ENCODE measurements at places on chromosomes 11 and 22.
A peak's percentile ranks its signal among the peaks of the same experiment; 100 is the strongest.

- no peak for DNase-seq
Measured at GRCh38 chr11:107679255-107680024, 32.4 kb downstream of the SLN start.

DNA sequence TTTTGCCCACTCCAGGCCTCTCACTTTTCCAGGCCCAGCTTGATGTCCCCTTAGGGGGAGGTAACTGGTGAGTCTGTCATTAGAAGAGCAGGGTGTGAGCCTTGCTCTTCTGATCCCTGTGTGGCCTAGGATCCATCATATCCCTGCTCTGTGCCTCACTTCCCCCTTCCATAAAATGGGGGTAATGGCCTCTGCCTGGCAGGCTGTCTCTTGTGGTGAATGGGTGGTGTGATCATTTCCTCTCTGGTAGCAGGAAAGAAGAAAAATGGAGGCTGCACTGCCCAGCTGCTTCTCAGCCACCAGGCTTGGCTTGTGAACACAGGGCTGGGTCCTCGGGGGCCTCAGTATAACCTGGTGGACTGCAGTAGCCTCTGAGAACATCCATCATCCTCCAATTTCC lies 5.6 kb downstream of the ARHGEF17 start:
- DNase-seq, result peak; percentile 61

DNA sequence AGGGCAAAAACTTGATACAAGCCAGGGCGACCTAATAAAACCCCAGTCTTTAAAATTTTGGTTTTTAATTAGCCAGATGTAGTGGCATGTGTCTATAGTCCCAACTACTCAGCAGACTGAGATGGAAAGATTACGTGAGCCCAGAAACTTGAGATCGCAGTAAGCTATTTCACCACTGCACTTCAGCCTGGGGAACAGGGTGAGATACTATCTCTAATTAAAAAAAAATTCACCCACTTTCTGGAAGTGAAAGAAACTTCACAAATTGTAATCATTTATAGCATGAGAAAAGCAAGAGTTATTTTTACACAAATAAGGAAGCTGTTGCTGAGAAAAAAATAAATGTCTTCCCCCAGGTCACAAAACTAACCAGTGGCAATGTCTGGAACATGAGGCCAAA lies 882 bp upstream of the GLYATL2 start:
- DNase-seq, result peak; percentile 53

DNA sequence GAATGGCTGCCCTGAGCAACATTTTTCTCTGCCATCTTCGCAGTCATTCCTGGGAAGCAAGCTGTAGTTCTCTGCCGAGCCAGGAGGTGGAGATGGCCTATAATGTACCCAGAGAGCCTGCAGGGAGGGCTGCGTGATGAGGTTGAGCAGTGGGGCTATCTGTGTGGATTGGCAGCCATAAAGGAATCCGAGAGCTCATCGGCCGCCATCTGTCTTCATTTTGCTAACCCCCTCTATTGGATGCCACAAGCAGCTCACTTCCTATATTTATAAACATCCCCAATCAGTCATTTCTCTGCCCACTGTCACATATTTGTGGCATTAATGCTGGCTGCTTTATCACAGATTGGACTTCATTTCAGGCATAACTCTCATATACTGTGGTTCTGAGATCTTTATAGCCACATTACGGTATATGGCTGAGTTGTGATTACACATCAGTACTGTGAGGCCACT lies 209.5 kb downstream of the NTM start:
- peak; percentile 80 for DNase-seq

- no peak for DNase-seq
Measured at GRCh38 chr11:117670924-117671323, 126.1 kb downstream of the DSCAML1 start.

DNA sequence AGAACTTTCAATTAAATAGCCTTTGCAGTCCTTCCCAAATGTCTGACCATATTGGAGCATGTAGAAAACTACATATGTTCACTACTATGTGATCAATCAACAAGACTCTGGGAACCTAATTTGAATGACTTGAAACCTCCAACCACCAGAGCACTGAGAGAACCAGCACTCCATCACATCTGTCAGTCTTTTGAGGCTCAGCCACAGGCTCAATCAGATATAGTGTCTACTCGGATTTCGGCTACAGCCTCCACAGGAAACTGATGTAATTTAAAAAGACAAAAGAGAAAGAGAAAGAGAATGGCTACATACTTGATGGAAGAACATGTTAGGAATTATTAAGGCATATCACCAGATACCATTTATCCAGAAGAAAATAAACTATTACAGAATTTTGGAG lies 859.0 kb downstream of the FAM181B start:
- DNase-seq, result peak; percentile 52

DNA sequence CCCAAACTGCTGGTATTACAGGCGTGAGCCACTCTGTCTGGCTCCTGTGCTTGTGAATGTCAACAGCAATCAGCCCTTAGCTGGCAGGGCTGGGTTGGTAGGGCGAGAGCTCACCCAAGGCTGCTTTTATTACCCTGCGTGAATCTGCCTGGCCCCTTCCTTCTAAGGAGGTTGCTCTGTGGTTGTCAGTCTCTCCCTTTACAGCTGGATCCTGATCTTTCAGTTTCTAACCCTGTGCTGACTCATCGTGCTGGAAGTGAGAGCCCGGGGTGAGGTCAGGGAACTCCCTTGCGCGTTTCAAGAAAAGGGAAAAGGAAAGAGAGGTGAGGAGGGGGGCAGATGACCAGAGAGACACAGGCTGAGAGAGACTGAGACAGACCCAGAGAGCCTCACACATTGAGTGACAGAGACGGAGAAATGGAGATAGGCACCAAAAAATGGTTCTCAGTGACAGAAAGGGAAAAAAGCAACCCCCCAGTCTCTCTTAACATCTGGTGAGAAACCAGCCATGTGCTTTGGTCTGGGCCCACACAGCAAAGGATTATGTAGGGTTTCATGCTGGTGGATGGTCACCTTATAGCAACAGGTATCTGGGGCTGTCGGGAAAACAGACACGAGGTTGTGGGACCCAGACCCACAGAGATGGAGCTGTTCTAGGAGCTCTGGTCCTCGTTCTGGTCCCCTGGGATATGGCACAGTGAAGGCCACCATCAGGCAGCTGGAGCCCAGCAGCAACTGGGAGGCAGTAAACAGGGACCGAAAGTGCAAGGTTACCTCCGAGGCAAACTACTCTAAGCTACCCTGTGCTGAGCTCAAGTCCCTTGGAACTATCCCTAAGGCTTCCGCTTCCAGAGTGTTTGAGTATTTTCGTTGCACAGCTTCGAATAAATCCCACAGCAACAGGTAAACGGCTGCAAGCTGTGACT lies 2.5 kb downstream of the TCN2 start:
- peak; percentile 82 for DNase-seq

DNA sequence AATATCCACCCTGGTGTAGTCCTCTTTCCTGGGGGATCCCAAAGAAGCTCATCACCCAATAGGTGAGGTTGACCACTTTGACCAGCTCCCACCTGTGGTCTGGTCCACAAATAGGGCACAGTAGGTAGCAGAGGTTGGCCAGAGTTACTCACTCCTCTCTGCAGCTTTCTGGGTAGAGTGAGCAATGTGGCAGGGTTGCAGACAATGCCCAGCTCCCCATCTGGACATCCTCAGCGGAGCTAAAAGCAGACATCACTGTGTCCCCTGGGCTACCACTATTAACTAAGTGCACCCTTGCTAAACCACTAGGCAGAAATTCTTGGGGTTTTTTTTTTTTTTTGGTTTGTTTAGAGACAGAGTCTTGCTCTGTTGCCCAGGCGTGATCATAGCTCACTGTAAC lies 48.4 kb upstream of the TP53I11 start:
- no peak for DNase-seq

DNA sequence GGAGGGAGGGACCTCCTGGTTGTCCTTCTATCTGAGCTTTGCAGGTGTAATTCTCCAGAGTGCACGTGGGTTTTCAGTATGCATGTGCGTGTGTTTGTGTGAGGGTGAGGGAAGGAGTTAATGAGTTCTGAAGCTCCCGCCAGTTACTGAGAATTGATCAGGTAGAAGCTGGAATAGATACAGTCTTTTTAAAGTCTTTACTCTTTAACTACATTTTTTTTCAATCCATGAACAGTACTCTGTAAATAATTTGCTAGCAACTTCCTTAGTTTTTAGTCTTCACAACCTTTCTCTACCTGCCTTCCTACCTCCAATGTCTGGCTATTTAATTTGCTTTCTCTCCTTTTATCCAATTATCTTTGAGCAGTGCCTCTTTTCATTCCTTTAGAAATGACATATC lies 25.5 kb downstream of the ARHGAP42 start:
- no peak for DNase-seq

- no peak for DNase-seq
Measured at GRCh38 chr11:31795706-31796498, 15.2 kb downstream of the PAX6 start.

DNA sequence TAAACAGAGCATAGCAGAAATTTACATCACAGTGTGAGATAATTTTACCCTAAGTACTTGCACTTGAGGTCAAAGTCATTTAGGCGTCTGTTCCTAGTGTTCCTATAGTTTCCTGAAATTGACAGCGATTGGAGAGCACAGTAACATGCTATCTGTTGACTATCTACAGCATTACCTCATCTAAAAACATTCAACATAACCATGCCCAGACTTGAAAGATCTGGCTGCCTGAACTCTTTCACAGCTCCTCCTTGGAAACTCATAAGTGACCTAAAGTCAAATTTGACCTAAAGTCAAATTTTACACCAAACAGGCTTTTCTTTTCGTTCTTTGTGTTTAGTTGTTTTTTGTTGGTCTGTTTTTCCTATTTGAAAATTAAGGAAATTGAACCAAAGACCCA lies 233.8 kb upstream of the UBASH3B start:
- DNase-seq, result no peak

GRCh38 chr11:47512701-47513100 lies 40.2 kb downstream of the CELF1 start:
- DNase-seq, result no peak

DNA sequence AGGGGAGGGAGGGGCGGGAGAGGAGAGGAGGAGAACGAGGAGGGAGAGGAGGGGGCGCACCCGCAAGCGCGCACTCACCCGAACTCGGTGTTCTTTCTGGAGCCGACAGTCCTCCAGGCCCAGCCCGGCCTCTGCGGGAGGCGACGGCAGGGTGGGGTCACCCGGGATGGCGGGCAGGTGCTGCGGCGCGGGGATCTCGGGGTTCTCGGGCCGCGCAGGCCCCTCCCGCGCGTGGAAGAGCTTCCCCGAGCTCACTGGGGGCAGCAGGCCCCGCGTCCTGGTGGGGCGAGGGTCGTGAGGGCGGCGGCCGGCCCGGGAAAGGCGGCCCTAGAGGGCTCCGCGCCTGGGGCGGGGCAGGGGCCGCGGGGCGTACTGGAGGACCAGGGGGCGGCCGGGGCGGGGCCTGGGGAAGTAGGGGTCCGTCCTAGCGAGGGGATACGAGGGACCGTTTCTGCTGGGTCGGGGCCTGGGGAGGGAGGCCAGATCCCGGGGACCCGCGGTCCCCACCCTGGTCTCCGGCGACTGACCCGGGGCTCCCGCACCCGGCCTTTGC lies 5.2 kb downstream of the LMNTD2 start:
- DNase-seq, result no peak

- no peak for DNase-seq
Measured at GRCh38 chr11:45551191-45551713, 114.2 kb downstream of the CHST1 start.

DNA sequence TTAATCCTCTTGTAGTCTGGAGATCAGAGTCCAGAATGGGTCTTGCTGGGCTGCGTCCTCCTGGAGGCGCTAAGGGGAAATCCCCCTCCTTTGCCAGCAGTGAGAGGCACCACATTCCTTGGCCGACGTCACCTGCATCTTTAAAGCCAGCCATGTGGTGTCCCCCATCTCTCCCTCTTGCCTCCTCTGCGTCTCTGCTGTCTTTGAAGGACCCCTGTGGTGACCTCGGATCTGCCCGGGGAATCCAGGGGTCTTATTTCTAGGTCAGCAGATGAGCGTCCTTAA lies 27.2 kb upstream of the PARVB start:
- DNase-seq, result no peak

GRCh38 chr11:17504330-17505107 lies 27.9 kb upstream of the ABCC8 start:
- peak; percentile 90 for DNase-seq

GRCh38 chr11:68440224-68440623 lies 20.3 kb upstream of the PPP6R3 start:
- DNase-seq, result no peak

DNA sequence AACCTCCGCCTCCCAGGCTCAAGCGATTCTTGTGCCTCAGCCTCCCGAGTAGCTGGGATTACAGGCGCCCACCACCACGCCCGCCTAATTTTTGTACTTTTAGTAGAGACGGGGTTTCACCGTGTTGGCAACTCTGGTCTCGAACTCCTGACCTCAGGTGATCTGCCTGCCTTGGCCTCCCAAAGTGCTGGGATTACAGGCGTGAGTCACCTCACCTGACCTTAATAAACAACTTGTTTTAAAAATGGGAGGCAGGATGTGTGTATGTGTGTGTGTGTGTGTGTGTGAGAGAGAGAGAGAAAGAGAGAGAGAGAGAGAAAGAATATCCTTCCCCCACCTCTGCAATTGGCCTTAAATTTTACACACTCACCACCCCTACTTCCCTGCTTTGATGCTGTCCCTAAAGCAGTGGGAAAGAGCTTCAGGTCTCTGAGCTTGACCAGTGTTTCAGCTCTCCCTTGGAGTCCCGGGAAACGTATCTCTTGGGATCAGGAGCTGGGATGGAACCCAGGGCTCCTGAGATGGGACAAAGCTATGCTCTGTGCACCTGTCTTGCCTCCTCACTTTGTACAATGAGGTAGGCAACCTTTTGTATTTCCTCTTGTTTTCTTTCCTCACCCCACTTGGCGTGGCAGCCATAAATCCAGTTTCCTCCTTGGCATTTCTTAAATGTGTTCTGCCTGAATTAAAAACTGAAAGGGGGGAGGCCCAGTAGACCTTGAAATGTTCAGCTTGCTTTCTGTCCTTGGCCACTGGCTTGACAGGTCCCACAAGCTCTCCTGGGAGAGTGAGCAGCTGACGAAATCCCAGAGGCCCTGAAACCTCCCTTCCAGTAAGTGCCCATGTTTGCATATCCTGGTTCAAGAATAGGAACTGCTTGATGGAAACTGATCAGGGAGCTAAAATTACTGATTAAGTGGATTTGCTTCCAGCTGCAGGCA lies 17.8 kb upstream of the XBP1 start:
- DNase-seq, result no peak

DNA sequence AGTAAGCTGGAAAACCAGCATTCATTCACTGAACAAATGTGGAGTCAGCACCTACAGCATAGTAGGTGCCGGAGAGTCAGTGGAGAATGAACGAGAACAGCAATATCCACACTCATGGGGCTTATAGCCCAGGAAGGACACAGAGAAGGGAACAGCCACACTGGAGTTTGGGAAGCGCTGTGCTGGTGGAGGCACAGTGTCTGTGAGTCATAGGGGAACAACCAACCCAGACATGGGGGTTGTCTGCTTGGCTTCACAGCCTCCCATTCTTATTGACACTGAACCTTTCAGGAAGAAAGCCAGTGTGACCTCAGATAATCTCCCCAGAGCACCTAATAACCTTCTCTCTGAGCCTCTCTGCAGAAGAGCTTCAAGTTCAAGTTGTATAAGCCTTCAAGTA lies 56.6 kb upstream of the UBASH3B start:
- no peak for DNase-seq

- no peak for DNase-seq
Measured at GRCh38 chr11:132093536-132094259, 723.3 kb downstream of the NTM start.

GRCh38 chr22:32558681-32559355 lies 84.2 kb downstream of the FBXO7 start:
- peak; percentile 42 for DNase-seq

GRCh38 chr11:8036002-8036802 lies 44.8 kb upstream of the TUB start:
- no peak for DNase-seq

- DNase-seq, result peak; percentile 17
Measured at GRCh38 chr11:11667056-11667455, 45.3 kb upstream of the GALNT18 start.

GRCh38 chr11:76315182-76315853 lies 65.6 kb downstream of the THAP12 start:
- no peak for DNase-seq

Measured in hematopoietic multipotent progenitor cell treated with erythropoietin and hydrocortisone succinate and interleukin-3 and kit ligand, for 4 days (in vitro differentiated cells).